ENCODE measurements at places on chromosomes 4 and X. TPM values are rescaled to one million over a fixed set of nuclear protein-coding genes. Genes with fewer than 3 reads are reported as not detected.

RPS6KA6 gene
- 0.10 TPM for polyA plus RNA-seq

GSX2 gene
- not detected for polyA plus RNA-seq

POLA1 gene
- polyA plus RNA-seq: 3.6 TPM

SLC30A9 gene
- 18.0 TPM for polyA plus RNA-seq

MAGEB1 gene
- not detected for polyA plus RNA-seq

SLC2A9 gene
- 0.37 TPM for polyA plus RNA-seq

EDA gene
- 0.66 TPM for polyA plus RNA-seq

UBQLN2 gene
- polyA plus RNA-seq: 17.6 TPM

IL3RA gene
- polyA plus RNA-seq: 3.4 TPM

All from psoas muscle (tissue), 8 donors.